Activated T-helper 1 cell treated with anti-CD3 and anti-CD28 coated beads, Interleukin-2, amount 50 U/mL, for 16 hours (primary cell): ENCODE measurements at places on chromosomes 4 and X.

DNA sequence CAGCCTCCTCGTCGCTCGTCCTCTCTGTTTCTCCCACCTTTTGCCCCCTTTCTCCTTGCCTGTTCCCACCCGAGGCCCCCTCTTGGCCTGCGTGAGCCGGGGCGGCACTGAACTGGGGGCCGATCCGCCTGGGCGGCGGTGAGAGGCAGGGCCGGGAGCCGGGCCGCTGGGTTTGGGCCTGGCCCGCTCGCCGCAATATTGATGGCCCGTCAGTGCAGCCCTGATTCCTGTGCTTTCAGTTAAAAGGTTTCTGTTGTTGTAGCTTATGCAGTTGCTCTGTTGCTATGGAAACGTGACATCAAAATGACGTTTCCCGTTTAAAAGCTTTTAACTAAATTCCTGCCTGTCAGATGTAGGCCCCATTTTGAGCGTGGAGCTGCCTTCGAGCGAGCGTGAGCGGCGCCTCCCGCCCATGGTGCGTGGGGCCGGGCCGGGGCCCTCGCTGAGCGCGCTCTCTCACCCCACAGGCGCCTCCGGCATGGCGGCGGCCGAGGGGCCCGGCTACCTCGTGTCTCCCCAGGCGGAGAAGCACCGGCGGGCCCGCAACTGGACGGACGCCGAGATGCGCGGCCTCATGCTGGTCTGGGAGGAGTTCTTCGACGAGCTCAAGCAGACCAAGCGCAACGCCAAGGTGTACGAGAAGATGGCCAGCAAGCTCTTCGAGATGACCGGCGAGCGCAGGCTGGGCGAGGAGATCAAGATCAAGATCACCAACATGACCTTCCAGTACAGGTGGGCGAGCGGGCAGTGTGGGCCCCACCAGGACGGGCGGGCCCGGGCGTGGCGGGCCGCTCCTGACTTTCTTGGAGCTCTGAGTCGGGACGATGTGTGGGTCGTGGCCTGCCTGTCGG, at the start of gene MSANTD1:
TSS of gene MSANTD1 (plus strand) at position 349 of the 851 bp plus-strand sequence. CDS start at position 413, 64 bp downstream.
- DNase-seq = no peak

DNA sequence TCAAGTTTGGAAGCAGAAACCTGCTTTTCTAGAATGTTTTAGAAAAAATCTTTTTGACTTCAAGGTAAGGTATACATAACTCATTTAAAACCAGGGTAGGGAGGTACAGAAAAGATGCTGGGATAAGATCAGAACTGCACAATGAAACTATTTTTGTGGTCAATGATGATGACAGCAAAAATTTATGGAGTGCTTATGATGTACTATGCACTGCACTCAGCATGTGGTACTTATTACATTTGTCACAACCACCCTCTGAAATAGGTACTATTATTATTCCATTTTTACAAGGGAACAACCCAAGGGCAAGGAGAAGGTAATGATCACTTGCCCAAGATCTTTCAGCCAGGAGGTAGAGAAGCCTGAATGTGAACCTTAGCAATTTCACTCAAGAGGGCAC, 8.0 kb downstream of the GPM6B start:
- DNase-seq = no peak

DNA sequence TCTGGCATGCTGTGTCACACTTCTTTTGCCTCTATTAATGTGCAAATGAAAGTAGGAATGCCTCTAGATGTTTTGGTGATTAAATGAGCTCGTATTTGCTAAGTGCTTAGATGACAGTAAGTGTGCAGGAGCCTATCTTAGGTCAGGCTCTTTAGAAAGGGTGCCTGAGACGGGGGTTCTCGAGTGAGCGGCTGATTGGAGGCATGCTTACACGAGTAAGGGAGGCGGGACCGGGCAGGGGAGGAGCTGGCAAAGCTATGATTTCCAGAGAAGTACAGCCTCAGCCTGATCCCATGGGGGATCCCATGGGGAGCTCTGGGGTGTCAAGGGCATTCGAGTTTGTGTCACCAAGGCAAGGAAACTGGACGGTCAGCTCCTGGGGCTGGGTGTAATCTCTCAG, 44.8 kb downstream of the CLDN34 start:
- DNase-seq = no peak

GRCh38 chrX:31093639-31093975, 21.8 kb upstream of the FTHL17 start:
- DNase-seq = no peak

DNA sequence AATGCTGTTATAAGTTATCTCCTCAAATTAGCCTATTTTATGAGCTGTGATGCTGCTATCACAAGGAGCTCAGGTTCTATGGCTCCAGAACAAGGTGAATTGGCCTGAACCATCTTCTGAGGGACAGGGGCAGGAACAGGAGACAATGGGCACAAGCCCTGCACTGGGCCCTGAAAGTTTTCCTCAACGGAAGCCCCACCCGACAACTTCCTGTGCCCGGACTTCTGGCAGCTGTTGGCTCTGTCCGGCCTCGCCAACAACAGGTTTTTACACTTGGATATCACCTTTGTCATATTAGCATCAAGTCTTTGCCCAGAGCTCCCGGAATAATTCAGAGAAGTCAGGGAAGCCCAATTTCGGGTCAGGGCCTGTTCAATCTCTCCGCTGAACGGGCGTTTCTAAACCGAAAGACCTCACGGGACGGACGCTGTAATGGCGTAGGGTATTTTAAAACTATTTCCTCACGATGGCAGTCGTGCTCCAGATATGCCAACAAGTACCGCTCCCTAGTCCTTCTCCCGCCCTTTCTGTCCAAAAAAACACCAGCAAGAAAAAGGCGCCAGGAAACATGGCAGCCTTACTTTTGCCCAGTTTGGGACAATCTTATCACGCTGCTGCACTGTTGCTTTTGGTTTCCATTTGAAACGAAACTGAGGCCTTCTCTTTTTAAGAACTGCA, 201.0 kb upstream of the STK26 start:
- DNase-seq = no peak

- DNase-seq = no peak
These were observed 46.1 kb upstream of the GPR78 start for GRCh38 chr4:8534129-8534528.

GRCh38 chr4:25756503-25756902, 100.9 kb downstream of the SLC34A2 start:
- DNase-seq = no peak

DNA sequence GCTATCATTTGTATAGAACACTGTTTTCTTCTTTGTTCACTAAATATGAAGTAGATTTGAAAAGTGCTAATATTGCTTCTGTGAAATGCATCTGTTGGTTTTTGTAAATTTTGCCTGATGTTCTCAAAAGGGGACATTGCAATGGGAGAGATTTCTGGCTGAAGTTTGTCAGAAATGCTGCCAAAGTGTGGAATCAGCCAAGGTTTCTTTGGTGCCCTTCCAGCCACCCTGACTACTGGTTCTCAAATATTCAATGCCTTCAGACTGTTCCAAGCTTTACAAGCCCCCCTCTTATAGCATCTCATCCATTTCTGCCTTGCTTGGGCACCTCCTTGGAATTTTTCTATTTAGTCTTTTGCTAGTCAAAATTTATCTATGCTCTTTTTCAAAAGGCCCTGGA, 60.6 kb upstream of the TMLHE start:
- DNase-seq = no peak

- DNase-seq = no peak
These were observed 65.1 kb downstream of the KDM6A start for GRCh38 chrX:44938111-44938510.

DNA sequence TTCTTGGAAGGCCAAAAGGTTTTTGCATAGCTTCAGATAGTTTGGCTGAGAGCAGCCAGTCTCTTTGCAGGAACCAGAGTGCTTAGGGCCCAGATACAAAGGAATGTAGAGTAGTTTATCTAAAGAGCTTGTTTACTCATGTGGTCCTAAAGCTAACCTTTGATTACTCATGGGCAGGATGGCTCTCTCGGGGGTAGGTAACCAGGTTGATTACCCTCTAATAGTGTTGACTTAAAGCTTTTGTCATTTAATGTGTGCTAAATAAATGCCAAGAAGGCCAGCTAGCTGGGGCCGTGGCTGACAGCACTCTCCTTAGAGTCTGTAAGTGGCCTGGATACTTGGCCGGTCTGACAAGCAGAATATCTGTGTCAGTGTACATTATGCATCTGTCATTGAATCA, 69.7 kb upstream of the MAGEB16 start:
- DNase-seq = no peak

GRCh38 chr4:184727430-184727829, 6.5 kb downstream of the CENPU start:
- no peak for DNase-seq

- DNase-seq = no peak
These were observed 194.1 kb upstream of the TLL1 start for GRCh38 chr4:165678936-165679325.

GRCh38 chrX:18348047-18348446, 6.4 kb downstream of the SCML2 start:
- no peak for DNase-seq

GRCh38 chr4:76803522-76803921, 94.4 kb downstream of the SOWAHB start:
- no peak for DNase-seq

- no peak for DNase-seq
These were observed 149.8 kb upstream of the TENM3 start for GRCh38 chr4:182093431-182093831.

DNA sequence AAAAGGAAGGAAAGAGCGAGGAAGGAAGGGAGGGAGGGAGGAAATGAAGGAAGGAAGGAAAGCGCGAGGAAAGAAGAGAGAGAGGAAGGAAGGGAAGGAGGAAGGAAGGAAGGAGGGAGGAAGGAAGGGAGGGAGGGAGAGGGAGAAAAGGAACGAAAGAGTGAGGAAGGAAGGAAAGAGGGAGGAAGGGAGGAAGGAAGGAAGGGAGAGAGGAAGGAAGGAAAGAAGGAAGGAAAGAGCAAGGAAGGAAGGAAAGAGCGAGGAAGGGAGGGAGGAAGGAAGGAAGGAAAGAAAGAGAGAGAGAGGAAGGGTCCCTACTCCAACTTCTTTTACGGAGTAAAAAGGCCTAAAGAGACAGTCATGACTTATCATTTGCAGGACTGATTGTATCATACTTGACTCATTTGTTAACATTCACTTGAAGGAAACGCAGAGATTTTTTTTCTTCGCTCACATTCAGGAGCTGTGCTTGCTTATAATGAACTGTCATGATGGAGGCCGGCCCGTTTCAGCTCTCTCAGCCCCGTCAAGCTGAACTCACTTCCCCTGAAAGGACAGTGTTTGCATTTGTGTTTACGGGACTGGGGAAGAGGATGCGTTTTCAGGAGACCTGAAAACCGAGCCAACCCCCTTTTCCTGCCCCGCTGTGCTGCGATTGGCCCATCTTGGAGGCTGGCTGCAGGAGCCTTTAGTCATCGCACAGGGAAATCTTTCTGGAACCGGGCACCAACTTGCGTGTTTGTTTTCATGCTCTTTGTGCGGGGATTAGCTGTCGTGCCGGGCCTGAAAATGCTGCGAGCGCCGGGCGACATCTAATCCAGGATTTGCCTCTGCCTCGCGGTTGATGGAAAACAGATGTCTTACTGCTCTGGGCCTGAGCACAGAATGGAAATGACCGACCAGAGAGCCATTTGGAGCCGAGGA, 17.8 kb downstream of the TRIM2 start:
- DNase-seq = no peak

GRCh38 chrX:116284400-116284799, 113.9 kb downstream of the AGTR2 start:
- DNase-seq = no peak

GRCh38 chr4:145735347-145735675, 55.4 kb downstream of the C4orf51 start:
- DNase-seq = no peak

- DNase-seq = no peak
These were observed 259.1 kb upstream of the CPEB2 start for GRCh38 chr4:14743172-14743571.

GRCh38 chrX:13144927-13145655, 100.7 kb upstream of the FAM9C start:
- DNase-seq = no peak

- no peak for DNase-seq
These were observed 171.0 kb downstream of the GALNTL6 start for GRCh38 chr4:171983935-171984805.

DNA sequence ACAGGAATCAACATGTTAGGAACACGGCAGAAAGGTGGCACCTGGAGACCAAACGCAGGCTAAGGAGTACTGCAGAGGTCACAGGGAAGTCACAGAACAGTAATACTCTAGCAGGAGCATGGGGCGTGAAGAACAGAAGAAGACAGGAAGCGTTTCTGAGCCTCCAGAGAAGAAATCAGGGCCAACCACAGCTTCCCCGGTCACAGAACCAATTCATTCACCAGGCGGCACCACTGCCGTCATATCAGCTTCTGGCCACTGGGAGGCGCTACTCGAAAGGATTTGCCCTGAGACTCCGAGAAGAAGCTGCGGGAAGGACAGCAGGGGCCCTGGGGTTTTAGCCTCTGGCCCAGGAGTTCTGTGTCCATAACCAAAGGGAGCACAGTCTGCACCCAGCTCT, 78.0 kb upstream of the DRD5 start:
- peak; percentile 33 for DNase-seq

GRCh38 chr4:146243141-146243882, 29.0 kb downstream of the REELD1 start:
- peak; percentile 34 for DNase-seq
